GM12864 (cell line): ENCODE measurements at places on chromosomes 2 and 18.

- DNase-seq: no peak
These were observed 72.5 kb downstream of the SH3BP4 start for GRCh38 chr2:235024191-235024860.

- no peak for DNase-seq
These were observed 133.7 kb upstream of the COPS8 start for GRCh38 chr2:236951830-236952475.

GRCh38 chr2:196399722-196400691 lies 228.6 kb upstream of the STK17B start:
- no peak for DNase-seq

DNA sequence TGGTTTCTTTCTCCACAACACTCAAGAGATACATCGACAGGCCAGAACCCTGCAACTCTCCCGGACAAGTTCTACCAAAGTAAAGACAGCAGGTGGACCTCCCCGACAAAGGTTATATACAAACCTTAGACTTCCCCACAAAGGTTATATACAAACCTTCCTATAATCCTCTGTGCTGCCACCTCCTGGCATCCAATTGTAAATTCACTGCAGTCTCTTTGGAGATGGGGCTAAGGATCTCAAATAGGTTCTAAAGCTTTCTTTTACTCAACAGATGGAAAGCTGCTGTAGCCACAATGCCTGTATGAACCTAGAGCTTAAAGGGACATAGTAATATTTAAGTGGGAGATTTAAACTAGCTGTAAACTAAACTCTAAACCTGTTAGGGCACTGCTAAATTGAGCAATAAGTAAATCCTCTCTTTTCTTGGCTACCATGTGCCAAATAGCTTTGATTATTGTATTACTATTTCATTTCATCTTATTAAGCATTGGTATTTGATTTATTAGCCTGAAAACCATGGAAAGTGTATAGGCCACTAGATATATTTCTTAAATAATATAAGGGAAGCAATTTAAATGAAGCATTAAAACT lies 9.8 kb upstream of the MREG start:
- DNase-seq: no peak

DNA sequence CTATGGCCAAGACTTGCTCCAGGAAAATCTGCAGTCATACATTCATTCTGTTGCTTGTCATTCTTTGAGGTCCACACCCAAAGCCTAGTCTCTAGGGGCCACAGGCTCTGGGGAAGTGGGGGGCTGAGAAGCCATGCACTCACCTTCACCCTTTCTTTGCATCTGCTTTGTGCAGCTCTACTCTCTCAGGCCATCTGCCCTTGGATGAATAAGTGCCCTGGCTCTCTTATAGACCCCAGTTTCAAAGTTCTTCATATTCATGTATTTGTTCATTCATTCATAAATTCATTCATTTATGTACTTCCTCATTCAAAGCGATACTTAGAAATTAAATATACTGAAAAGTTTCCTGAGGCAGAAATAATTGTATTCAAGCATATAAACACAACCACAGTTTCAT lies 130.3 kb upstream of the FAM98A start:
- no peak for DNase-seq

DNA sequence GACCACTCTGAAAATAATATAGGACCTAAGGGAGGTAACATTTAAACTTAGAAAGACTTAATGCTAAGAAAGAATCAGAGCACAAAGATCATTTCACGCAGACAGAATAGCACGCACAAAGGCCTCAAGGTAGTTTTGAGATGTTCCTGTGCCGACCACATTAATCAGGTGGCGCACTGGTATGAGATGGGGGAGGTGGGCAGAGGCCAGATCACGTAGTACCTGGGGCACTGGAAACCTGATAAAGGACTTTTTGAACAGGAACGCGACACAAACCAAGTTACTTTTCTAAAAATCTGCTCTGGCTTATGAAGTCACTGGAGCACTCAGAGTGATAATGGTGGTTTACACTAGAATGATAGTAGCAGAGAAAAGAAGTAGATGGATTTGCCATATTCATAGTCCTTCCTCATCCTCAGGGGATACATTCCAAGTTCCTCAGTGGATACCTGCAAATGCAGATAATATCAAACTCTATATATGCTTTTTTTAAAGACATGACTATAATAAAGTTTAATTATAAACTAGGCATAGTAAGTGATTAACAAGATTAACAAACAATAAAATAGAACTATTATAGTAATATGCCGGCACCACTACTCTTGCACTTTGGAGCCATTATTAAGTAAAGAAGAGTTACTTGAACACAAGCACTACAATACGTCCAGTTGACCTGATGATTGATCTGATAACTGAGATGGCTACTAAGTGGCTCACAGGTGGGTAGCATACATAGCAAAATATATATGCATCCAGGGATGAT lies 42.6 kb upstream of the CDCA7 start:
- no peak for DNase-seq

DNA sequence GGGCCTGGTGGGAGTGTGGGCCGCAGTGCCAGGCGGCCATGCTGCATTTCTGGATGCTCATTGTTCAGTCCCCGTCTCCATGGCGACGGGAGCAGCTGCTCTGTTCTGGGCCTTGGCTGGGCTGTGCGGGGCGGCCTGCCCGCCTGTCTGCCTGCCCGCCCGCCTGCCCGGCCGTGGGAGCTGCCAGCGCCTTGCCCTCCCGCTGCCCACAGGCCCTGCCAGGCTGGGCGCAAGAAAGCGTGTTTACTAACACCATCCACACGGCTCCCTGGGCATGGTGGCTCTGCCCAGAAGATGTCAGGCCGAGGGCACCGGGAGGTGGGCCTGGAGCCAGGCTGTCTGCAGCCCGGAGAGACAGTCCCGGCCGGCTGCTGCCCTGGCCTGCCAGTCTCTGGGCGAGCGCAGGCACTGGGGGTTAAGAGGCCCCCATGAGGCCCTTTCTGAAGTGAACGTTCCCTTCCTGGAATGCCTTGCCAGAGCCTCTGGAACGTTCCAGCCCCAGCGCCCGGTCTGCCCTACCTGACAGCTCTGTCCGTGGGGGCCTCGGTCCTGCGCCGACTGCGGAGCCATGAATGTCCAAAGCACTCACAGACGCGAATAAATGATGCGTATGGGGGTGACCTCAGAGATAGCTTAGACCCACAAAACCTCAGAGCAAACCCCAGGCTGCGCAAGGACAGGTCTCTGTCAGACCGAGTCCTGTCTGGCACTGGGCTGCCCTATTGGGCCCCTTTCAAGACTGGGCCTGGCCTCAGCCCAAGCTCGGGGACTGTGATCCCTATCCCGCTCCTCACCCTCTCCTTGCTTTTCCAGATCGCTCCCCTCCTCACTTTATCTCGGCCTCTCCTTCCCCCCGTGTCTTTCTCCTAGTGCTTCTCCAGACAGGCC lies 44.3 kb downstream of the MYCN start:
- no peak for DNase-seq

DNA sequence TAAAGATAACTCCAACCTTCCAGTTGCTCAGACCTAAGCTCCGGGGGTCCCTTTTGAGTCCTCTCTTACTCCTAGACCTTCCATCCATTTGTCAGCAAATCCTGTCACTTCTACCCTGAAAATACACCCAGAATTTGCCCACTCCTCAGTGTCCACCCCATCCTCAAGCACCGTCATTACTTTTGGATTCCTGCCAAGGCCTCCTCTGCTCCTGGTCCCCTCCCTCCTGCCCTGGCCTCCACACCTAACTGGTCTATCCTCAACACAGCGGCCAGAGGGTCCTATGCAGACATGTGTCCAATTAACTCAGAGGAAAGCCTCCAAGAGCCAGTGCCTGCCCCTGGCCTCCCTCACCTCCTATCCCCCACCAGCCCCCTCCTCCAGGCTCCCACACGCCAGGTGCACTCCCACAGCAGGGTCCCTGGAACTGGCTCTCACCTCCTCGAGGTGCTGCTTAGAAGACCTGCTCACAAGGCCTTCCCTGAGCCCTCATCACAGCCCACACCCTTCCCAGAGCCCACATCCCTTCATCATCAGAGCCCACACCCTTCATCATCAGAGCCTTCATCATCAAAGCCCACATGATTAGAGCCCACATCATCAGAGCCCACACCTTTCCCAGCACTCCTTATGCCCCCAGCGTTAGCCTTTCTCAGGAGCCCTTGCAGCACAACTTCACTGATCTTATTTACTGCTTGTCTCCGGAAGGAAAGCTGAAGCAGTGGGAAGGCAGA lies 20.4 kb downstream of the FAM178B start:
- no peak for DNase-seq

DNA sequence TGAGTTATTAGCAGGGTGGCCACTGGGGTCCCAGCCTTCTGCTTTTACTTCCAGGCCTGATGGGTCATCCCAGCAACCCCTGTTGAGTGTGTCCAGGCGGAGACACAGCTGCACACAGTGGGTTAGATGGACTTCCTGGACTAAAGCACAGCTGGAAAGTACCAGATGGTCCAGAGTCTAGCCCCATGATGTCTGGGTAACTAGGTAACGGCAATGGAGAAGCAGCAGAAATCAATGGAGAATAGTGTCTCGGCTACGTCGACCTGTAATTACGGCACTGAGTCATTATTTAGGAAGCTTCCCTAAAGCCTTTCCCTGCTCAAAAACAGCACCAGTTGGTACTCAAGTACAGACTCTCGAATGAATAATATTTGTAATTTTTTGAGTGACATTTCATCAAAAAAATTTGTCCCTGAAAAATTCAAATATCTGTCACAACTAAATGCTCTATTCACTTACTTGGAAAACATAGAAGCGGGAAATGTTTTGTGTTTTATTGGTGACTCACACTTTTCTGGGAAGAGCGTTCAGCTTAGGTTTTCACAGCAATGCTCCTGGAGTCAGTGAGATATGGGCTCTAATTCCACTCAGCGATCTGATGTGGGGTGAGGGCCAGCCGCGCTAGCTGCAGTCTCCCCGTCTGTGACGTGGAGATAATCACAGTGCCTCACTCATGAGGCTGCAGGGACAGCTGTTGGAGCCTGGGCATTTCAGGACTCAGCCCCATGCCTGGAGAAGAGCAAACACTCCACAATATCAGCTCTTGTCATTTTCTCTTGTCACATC lies 16.2 kb upstream of the ARL4C start:
- DNase-seq: no peak

DNA sequence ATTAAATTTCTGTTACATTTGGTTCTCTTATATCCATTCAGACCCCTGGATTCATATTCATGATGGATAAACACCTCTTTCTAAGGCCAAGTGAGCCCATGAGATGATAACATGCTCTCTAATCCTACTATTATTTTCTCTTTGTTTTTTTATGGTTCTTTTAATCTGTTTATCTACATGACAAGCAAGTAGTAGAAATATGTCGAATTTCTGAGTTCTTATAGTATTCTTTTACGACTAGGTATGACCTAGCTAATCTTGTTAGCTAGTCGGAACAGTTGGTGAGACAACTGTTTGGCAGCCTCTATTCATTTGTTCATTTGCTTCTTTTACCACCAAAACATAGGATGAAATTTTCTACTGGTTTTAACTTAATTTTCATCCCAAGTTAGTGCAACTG lies 98.1 kb upstream of the SCG2 start:
- DNase-seq: no peak

DNA sequence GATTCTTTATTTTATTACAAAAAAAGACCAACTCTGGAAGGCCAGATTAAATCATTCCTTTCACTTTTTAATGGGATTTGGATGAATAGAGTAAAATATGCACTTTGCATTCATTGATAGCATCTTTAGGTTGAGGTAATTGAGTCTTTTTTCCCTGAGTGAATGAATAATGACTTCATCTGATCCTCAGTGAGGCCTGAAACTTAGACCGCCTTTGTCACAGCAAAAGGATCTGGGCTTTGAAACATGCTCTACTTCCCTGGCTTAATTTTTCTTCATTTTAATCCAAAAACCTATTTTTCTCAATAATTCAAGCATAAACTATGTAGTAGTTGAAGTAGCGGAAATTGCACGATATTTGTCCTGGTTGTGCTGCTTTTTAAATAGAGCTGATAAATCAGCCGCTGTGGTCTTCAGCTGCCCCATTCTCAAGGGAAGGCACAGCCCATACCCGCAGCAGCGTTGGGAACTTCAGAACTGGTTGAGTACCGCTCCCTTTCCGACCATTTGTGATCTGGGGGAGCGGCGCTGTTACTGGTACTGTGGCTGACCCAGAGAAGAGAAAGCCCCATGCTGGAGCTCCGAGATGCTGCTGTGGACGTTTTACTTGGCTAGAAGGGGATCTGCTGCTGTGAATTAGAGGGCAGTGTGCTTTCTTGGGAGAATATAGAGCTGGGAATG lies 145.3 kb upstream of the NFATC1 start:
- no peak for DNase-seq

GRCh38 chr2:45812011-45812500 lies 160.6 kb downstream of the PRKCE start:
- DNase-seq: no peak

DNA sequence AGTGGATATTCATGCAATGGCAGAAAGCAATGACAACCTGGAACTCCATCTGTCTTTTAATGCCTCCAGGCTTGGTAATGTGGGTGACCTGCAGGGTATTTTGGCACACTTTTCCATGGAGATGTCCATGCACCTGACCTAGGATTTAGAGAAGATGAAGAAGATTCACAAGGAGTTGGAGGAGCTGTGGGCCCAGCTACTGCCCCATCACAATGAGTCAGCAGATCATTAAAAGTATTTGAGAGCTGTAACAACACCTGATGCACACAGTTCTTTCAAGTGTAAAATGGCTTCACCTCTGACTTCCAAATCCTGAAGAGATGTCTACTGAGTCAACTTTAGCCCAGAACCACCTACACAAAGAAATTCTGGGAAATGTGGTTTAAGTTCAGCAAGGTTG lies 22.1 kb upstream of the OSR1 start:
- DNase-seq: no peak

DNA sequence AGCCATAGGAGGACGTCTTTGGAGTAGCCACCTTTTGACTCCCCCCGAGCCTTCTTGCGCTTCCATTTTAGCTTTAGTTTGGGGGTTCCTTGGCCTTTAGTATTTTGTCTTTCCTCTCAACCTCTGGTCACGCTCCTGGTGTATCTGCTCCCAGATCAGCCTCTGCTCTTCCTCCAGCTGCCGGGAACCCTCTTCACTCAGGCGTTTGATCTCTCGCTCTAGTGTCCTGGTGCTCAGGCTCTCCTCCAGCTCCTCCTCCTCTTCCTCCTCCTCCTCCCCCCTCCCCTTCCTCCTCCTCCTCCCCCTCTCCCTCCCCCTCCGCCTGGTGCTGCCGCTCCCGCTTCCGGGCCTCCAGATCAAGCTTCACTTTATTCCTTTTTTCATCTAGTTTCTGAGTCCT lies 1082.3 kb upstream of the TMEFF2 start:
- no peak for DNase-seq

DNA sequence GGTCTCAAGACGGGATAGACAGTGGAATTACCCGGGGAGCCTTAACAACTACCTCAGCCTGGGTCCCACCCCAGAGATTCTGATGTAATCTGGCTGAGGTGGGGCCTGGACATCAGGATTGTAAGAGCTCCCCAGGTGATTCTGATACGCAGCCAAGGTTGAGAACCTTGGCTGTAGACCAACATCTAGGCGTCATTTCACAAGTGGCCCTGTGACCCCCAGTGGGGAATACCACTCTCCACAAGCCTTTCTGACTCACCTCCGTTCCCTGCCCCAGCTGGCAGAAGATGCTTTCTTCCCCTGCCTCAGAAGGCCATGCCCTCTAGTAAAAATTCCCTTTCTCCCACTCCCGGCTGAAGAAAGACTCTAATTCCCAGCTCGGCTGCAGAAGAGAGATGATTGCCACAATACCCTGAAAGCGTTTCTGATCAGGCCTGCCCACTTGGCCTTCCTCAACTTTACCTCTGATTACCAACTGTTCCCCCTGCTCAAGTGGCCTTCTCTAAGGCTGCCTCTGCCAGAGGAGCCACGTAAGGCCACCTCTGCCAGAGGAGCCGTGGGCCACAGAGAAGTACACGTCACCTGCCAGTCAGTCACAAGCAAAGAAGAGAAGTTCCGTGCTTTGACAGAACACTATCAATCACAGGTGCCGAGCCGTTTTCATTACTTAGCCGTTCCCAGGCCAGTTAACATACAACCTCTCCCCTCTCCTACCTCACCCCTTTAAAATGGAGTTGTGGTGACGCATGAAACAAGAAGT lies 116.8 kb upstream of the PKDCC start:
- DNase-seq: no peak
